Adrenal gland (tissue), 19 donors: ENCODE measurements at places on chromosomes 6 and 20. TPM values are rescaled to one million over a fixed set of nuclear protein-coding genes. Genes with fewer than 3 reads are reported as not detected.

GRCh38 chr20:60371384-60371783, 413.2 kb downstream of the CDH26 start:
- H3K36me3 ChIP-seq: no peaks in the 10 kb centered on the region
- no peak overlapping the region for H3K27ac ChIP-seq
- H3K4me3 ChIP-seq: no peak overlapping the region

Gene ADTRP
- total RNA-seq: 0.84 TPM

Gene MTHFD1L
- 13.8 TPM for total RNA-seq

DNA sequence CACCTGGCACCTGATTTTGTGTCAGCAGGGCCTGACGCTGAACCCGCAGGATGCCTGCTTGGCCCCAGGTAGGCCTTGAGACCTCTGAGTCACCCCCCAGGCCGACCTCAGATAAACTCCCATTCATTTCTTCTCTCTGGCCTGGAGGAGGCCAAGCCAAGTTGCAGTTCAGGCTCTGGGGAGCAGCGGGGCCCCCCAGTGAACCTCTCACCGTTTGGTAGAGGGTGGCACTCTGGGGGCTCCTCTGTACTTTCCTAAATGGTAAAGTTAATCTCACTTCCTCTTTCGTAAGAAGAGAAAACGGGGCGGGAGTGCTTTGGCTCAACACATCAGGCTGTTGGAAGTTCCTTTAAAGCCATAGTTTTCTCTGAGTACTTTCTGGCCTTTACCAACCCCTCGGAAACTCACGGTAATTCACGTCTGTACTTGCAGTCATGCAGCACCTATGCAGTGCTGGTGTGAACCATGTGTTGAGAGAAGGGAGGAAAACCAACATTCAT, 2.8 kb downstream of the SIRPA start:
- H3K4me3 ChIP-seq: no peak overlapping the region
- peak; percentile 71 for DNase-seq
- H3K27me3 ChIP-seq: no peaks in the 10 kb centered on the region
- no peaks in the 10 kb centered on the region for H3K36me3 ChIP-seq
- H3K4me1 ChIP-seq: peaks cover 58% of the 10 kb centered on the region

GRCh38 chr20:17859616-17860232, 108.9 kb downstream of the SNX5 start:
- H3K27ac ChIP-seq: no peak overlapping the region
- peaks cover 20% of the 10 kb centered on the region for H3K4me1 ChIP-seq
- no peak for DNase-seq

- no peaks in the 10 kb centered on the region for H3K36me3 ChIP-seq
- H3K4me1 ChIP-seq: peaks cover 23% of the 10 kb centered on the region
- no peak overlapping the region for H3K4me3 ChIP-seq
Observed at GRCh38 chr6:16337295-16337975, 99.0 kb downstream of the GMPR start.

Gene EDEM2
- total RNA-seq: 38.1 TPM

DNA sequence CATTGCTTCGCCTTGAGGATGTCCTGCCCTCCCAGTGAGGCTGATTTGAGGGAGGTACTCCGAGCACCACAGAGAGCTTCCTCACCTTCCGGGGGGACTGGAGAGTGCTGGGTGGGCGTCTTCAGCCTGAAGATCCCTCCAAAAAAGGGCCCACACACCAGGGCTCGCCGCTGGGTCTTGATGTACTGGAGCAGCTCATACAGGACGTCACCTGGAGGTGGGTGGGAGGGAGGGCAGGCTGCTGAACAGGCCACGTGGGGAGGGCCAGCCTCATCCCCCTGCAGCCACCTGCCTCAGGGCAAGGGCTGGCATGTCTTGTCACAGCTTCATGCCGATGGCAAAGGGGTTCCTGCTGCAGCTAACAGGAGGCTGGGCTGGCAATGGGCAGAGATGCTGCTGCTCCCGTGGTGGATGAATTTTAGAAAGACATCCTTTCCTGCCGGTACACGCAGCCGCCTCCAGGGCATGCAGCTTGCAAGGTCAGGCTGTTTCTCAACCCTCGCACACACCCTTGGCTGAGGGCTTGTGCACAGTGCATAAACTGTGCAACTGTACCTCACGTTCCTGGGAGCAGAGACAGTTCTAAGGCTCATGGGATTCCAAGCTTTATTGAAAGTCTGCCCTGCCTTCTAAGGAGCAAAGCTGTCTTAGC, 14.0 kb downstream of the ETV7 start:
- no peak overlapping the region for H3K4me3 ChIP-seq
- no peak overlapping the region for H3K27ac ChIP-seq
- peak; percentile 54 for DNase-seq
- no peaks in the 10 kb centered on the region for H3K4me1 ChIP-seq
- H3K36me3 ChIP-seq: no peaks in the 10 kb centered on the region

- no peak overlapping the region for H3K4me3 ChIP-seq
- no peaks in the 10 kb centered on the region for H3K4me1 ChIP-seq
- DNase-seq: no peak
- H3K27me3 ChIP-seq: no peaks in the 10 kb centered on the region
Observed at GRCh38 chr6:10099529-10100140, 315.2 kb downstream of the TFAP2A start.

Gene C6orf52
- not detected for total RNA-seq

GRCh38 chr6:30769088-30769852, 24.9 kb upstream of the IER3 start:
- DNase-seq: peak; percentile 85
- H3K4me3 ChIP-seq: no peak overlapping the region
- peak overlapping the region; percentile 90 for H3K27ac ChIP-seq
- H3K4me1 ChIP-seq: peaks cover 34% of the 10 kb centered on the region

Gene HLA-DOB
- total RNA-seq: not detected

- H3K27me3 ChIP-seq: no peaks in the 10 kb centered on the region
- H3K4me1 ChIP-seq: no peaks in the 10 kb centered on the region
- no peak for DNase-seq
- no peaks in the 10 kb centered on the region for H3K36me3 ChIP-seq
Observed at GRCh38 chr6:135600086-135600702, 102.7 kb upstream of the AHI1 start.

Gene SNAP25
- total RNA-seq: 21.6 TPM

GRCh38 chr20:3313683-3314065, 74.7 kb upstream of the SLC4A11 start:
- peaks cover 14% of the 10 kb centered on the region for H3K36me3 ChIP-seq
- H3K4me1 ChIP-seq: peaks cover 48% of the 10 kb centered on the region
- H3K27ac ChIP-seq: peak overlapping the region; percentile 70
- no peaks in the 10 kb centered on the region for H3K27me3 ChIP-seq

DNA sequence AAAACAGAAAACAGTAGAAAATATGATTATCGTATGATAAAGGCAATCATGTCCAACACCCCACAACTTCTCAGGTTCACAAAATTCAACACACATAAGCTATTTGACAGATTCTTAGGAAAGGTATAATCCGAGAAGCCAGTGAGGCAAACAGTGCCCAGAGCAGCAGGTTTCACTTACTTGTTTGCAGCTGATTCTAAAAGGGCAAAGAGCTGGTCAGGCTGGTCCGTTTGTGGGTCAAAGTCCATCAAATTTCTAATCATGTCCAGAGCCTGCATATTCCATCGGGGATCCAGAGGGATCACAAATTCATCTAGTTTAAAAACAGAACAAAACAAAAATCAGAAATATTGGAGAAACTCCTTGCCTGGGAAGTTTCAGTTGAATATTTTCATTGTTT, 69.8 kb upstream of the LYRM2 start:
- no peaks in the 10 kb centered on the region for H3K4me1 ChIP-seq
- H3K27ac ChIP-seq: no peak overlapping the region
- no peak for DNase-seq
- H3K4me3 ChIP-seq: no peak overlapping the region
- no peaks in the 10 kb centered on the region for H3K27me3 ChIP-seq
- no peaks in the 10 kb centered on the region for H3K36me3 ChIP-seq

DNA sequence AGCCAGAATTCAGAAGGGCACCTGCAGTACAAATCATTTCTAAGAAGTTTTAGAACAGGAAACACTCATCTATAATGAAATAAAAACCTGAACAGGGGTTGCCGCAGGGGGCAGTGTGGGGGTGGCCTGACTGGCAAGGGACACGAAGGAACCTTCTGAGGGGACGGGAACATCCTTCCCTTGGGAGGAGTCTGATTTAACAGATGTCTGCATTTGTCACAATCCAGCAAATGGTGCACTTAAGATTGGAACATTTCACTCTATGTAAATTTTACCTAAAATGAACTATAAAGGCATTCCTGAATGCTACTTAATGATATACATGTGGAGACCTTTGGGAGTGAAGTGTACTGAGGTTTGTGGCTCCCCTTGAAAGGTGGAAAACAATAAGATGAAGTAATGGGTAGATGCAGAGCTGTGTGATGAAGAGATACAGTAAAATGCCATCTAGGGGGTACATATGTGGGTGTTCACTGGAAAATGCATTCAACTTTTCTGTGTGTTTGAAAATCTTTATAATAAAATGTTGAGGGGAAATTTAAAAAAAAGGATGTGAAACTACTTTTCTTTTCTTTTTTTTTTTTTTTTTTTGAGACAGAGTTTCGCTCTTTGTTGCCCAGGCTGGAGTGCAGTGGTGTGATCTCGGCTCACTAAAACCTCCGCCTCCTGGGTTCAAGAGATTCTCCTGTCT, 89.5 kb downstream of the SNX5 start:
- DNase-seq: no peak
- peaks cover 35% of the 10 kb centered on the region for H3K4me1 ChIP-seq
- H3K36me3 ChIP-seq: no peaks in the 10 kb centered on the region
- H3K4me3 ChIP-seq: no peak overlapping the region

GRCh38 chr6:70686548-70687133, 19.0 kb downstream of the SMAP1 start:
- no peak for DNase-seq
- no peaks in the 10 kb centered on the region for H3K4me1 ChIP-seq
- H3K27ac ChIP-seq: no peak overlapping the region
- H3K36me3 ChIP-seq: no peaks in the 10 kb centered on the region
- no peaks in the 10 kb centered on the region for H3K27me3 ChIP-seq

DNA sequence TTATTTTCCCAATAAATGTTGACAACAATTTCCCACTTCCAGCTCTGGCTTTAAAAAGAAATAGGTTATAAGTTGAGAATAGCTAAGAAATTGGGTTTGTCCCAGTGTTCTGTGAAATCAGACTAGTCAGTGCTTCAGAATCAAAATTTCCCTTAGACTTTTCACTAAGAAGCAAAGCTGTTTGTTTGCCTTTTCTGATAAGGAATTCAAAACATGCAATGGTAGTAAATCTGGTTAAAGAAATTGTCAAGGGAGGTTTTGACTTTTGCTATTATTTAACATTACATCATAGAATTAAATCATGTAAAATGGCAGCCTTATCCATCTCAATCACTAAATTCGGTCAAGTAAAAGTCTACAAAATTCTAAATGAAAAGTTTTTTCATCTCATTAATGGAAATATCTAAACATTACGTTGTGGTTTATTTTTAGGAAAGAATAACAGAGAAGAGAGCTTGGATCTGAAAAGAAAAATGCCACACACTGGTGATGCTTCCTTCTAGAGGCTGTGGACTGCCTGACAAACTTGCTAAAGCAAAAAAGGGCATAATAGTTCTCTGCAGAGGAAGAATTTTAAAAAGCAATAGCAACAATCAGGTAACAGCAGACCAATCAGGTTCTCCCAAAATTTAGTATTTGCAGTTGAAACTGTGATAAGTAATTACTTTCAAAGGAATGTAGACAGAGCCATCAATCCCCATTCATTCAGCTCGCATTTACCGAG, 36.4 kb downstream of the PLAGL1 start:
- H3K4me3 ChIP-seq: no peak overlapping the region
- no peaks in the 10 kb centered on the region for H3K27me3 ChIP-seq
- no peak overlapping the region for H3K27ac ChIP-seq
- no peaks in the 10 kb centered on the region for H3K36me3 ChIP-seq

DNA sequence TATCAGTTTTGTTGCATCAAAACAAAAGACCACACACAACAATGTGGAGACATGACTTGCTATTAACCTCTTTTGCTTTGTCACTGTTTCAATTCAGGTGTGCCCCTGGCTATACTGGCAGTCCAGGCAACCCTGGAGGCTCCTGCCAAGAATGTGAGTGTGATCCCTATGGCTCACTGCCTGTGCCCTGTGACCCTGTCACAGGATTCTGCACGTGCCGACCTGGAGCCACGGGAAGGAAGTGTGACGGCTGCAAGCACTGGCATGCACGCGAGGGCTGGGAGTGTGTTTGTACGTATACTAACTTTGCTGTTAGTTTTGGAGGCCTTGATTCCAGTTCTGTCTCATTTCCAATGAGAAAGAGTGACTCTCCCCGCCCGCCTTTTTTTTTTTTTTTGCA, 356.9 kb downstream of the ARHGAP18 start:
- no peaks in the 10 kb centered on the region for H3K27me3 ChIP-seq
- H3K4me1 ChIP-seq: no peaks in the 10 kb centered on the region
- H3K36me3 ChIP-seq: no peaks in the 10 kb centered on the region
- no peak overlapping the region for H3K27ac ChIP-seq

Gene DCBLD1
- total RNA-seq: 11.2 TPM

GRCh38 chr20:20102716-20103258, 50.5 kb downstream of the CFAP61 start:
- H3K4me1 ChIP-seq: no peaks in the 10 kb centered on the region
- H3K36me3 ChIP-seq: no peaks in the 10 kb centered on the region
- H3K27me3 ChIP-seq: no peaks in the 10 kb centered on the region
- DNase-seq: no peak
- no peak overlapping the region for H3K4me3 ChIP-seq
- no peak overlapping the region for H3K27ac ChIP-seq

DNA sequence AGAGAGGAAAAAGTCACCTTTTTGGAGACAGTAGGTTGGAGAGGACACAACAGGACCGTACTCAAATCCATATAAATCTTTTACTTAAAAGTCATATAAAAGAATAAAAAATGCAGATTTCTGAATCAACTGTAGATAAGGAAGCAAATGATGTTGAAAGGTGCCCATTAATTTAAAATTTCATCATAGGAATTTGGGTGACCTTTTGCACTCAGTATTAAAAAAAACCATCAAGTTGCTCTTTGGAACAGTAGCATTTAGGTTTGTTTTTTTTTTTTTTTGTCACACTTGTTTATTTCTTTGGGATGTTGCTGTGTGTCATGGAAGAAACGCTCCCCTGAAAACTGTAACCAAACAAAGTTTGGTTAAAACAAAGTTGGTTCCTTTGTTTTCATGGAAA, 20.9 kb upstream of the LRRN4 start:
- DNase-seq: no peak
- peaks cover 28% of the 10 kb centered on the region for H3K4me1 ChIP-seq
- H3K27me3 ChIP-seq: no peaks in the 10 kb centered on the region
- peaks cover 11% of the 10 kb centered on the region for H3K36me3 ChIP-seq

GRCh38 chr6:7675353-7675945, 50.5 kb upstream of the BMP6 start:
- no peaks in the 10 kb centered on the region for H3K36me3 ChIP-seq
- H3K27me3 ChIP-seq: peaks cover 12% of the 10 kb centered on the region
- H3K27ac ChIP-seq: no peak overlapping the region
- H3K4me3 ChIP-seq: no peak overlapping the region
- no peak for DNase-seq

- H3K27me3 ChIP-seq: no peaks in the 10 kb centered on the region
- H3K4me3 ChIP-seq: no peak overlapping the region
- no peak overlapping the region for H3K27ac ChIP-seq
- no peak for DNase-seq
- no peaks in the 10 kb centered on the region for H3K4me1 ChIP-seq
Observed at GRCh38 chr20:55004044-55004443, 528.7 kb downstream of the DOK5 start.

Gene JAG1
- total RNA-seq: 17.3 TPM
